ENCODE measurements at places on chromosomes 6 and 20.

DNA sequence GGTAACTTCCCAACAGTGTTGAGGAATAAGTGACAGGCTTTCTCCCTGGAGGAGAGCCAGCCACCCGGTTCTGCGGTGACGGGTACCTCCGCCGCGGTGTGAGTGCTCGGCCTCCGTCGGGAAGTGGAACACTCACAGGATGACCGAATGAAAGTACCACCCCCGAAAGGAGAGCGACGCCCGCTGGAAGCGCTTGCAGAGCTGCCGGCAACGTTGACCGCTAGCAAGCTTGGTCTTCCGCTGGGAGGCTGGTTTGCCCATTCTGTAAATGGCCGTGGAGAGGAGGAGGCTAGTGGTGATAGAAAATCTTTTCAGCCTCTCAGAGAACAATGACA lies 614 bp upstream of the TMEM242 start:
- DNase-seq: peak; percentile 79

- no peak for DNase-seq
Observed at GRCh38 chr6:102759415-102759814, 1365.9 kb downstream of the GRIK2 start.

GRCh38 chr6:129661536-129662405 lies 48.2 kb downstream of the ARHGAP18 start:
- no peak for DNase-seq

DNA sequence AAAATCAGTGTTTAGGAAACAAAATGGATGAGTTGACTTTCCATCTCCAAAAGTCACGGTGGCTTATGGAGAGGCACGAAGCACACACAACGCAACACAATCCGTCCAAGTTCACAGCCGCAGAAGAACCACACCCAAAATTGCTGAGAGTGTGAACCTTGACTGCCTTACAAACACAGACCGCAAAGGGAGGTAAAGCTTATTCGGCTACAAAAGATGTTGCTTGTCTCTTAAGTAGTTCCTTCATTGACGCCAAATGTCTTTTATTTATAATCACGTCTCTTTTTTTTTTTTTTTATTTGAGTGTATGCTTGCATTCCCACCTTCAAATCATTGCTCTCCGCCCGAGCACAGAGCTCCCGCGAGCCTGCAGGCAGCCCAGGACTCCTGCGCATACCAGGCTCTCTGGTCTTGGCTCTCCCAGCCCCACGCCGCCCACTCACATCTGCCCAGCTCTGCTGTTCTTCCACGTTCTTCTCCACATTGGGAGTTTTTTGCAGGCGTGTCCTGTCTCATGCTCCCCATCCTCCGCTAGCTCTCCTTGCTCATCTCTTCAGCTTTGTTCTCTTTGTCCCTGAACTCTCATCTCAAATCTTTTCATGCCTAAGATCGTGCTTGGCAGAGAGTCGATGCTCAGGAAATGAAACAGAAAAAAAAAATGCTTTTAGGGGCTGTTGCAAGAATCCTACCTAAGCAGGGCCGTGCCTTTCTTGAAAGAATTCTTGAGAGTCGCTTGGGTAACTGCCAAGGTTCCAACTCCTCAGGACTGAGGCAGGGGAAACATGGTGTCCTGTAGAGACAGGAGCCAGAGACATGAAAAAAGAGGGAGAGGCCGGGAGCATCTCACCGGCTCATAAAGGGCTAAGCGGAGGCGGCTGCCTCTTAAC lies 25.8 kb downstream of the LY86 start:
- DNase-seq: no peak

GRCh38 chr6:85436939-85437495 lies 12.9 kb upstream of the NT5E start:
- DNase-seq: no peak

DNA sequence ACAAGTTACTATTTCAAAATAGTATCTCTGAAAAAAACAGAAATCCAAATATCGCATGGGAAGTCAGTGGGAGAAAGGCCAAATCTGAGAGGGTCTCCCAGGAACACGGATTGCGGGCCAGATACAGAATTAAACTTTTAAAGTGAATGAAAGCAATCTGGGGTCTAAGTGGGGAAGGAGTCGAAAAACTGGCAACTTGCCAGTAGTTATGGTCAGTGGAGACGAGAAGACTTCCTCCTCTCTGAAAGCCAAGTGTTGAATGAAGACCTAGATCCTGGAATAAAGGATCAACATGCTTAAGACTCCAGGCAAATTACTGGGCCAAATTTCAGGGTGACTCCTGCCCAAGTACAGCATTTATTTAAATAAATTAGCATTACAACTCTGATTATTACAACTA lies 123.6 kb downstream of the BFSP1 start:
- DNase-seq: no peak

- DNase-seq: no peak
Observed at GRCh38 chr6:92111386-92111785, 1308.0 kb downstream of the EPHA7 start.

DNA sequence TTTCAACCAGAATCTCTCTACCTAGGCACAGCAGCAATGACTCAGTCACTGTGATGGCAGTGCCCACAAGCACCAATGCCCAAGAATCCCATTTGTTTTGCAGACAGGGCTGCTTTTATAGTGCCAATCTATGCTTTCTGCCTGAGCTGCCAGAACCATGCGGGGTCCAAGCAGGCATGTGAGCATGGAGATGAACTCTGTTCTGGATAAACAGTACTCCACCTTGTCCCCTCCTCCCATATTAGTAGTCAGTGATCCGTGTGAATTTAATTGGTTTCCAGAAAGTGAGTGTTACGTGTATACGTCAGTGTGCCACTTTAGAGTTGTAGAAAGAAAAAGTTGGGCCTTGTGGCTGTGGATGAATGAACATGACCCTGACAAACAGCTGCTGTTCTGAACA lies 79.4 kb downstream of the SASH1 start:
- DNase-seq: no peak

GRCh38 chr6:43671801-43672690 lies 15.5 kb downstream of the MRPS18A start:
- no peak for DNase-seq

GRCh38 chr6:170137176-170137891 lies 153.5 kb downstream of the DLL1 start:
- no peak for DNase-seq

GRCh38 chr6:42440027-42440426 lies 11.7 kb downstream of the TRERF1 start:
- no peak for DNase-seq

DNA sequence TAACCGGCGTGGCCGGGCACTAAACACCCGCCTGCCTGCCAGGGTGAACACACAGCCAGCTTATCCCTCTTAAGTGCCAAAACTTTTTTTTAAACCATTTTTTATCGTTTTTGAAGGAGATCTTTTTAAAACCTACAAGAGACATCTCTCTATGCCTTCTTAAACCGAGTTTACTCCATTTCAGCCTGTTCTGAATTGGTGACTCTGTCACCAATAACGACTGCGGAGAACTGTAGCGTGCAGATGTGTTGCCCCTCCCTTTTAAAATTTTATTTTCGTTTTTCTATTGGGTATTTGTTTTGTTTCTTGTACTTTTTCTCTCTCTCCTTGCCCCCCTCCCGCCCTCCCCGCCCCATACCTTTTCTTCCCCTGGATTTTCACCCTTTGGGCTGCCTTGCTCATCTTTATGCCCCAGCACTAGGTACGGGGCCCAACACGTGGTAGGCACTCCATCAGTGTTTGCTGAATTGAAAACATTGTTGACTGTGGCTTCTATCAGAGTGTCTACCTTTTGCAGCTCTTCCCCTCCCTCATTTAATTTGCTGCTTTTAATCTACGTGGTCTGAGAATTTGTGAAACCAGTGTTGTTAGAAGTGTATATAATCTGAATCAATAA lies 1.5 kb downstream of the ZCCHC3 start:
- DNase-seq: no peak

GRCh38 chr6:165245287-165245686 lies 64.1 kb downstream of the C6orf118 start:
- no peak for DNase-seq

DNA sequence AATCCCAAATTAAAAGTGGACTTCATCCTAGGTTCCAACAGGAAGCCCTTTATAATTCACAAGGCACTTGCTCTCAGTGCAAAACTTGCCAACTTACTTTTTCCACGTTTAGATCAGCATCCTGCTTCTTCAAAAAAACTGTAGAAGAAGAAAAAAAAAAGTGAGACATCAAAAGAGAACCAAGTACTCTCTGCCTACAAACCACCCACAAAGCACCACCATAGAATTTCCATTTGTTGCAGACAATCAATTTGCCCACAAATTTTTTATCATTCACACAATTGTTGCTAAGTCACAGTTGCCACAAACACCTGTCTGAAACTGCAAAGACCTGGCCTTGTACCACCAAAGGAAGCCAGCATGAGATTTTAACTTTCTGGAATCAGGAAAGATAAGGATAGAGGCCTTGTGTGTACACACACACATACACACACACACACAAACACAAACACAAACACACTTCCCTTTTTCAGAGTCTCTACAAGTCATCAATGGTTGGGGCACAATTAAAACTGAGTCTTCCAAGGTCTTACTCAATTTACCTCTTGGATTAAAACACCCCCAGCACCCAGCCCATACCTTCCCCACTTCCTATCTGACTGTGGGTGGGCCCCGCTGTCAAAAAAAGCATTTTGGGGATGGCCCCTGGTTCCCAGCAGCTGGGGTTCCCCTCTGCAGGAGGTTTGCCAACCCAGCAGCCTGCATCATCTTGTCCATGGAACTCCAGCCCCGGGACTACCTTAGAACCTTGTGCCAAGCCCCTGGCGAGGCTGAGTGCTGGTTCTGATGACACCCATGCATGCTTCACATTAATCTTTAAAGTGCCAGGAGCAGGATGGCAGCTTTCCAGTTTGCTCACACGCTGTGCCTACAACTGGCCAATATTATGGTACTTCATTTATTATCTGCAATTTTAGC lies 26.5 kb downstream of the FYN start:
- no peak for DNase-seq

DNA sequence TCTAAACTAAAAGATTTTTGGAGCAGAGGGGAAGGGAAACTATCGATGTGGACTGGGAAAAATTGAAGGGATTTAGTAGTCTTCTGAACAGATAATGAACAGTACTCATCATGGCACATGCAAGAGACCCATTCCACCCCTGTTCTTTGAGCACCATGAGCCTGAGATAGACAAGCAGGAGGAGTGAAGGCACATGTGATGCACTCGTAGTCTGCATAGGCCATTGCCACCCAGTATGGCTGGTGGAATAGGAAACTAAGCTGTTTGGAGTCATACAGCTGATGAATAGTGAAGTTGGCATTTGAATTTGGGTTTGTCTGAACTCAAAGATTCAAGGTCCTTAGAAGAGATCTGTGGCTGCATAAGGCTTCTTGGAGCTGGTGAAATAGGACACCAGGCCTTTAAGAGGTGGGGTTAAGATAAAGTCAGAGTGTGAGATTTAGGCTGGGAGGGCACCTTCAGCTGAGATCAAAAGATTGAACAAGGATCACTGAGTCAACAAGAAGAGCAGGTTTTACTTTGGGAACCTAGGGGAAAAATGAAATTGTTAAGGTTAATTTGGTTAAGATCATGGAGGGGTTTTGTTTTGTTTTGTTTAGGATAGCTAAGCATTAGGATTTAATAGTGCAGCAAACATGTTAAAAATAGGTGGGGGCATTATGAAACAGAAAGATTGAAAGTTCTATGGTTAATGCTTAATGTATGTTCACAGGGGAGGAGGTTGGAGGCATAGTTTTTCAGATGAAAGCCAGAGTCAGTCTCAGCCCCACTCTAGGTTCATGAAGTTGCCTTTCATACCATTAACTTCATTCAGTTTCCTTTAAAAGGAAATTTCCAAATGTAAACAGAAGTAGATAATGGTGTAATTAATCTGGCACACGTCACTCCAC lies 148.8 kb downstream of the ARID1B start:
- DNase-seq: no peak

- no peak for DNase-seq
Observed at GRCh38 chr20:58880441-58880840, 27.9 kb downstream of the GNAS start.

- no peak for DNase-seq
Observed at GRCh38 chr6:139550361-139550760, 175.9 kb upstream of the CITED2 start.

- DNase-seq: no peak
Observed at GRCh38 chr6:116217069-116217468, 36.8 kb downstream of the TSPYL4 start.

GRCh38 chr6:107763946-107764345 lies 60.2 kb downstream of the SCML4 start:
- DNase-seq: no peak

DNA sequence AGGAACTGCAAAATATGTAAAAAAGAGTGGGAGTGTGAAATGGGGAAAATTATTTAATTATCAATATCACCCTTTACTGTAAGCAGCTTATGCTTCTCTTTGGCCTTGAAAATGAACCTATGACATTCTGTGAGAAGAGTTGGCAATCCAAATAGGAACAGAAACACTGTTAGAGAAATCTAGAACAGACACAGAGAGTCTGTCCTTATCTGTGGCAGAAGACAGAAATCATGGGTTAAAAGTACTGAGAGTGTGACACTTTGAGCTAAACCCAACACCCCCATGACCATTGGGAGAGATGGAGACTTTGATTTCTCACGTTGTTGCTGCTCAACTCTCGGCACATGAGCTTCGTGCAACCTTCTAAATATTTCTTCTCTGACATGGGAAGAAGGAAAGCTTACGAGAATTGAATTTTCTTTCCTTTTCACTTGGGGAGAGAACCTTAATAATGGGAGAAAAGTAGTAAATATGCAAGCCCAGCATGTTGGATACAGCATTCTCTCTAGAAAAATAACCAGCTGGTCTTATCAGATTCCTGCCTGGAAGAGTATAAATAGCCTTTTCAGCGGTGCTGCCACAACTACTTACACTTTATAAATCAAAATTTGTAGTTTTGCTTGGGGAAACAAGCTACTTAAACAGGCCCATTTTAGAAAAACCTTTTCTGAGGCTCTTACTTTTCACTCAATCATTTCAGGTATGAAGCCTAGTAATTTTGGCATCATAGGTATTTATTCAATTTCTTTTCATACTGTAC lies 49.4 kb upstream of the NOX3 start:
- DNase-seq: no peak

DNA sequence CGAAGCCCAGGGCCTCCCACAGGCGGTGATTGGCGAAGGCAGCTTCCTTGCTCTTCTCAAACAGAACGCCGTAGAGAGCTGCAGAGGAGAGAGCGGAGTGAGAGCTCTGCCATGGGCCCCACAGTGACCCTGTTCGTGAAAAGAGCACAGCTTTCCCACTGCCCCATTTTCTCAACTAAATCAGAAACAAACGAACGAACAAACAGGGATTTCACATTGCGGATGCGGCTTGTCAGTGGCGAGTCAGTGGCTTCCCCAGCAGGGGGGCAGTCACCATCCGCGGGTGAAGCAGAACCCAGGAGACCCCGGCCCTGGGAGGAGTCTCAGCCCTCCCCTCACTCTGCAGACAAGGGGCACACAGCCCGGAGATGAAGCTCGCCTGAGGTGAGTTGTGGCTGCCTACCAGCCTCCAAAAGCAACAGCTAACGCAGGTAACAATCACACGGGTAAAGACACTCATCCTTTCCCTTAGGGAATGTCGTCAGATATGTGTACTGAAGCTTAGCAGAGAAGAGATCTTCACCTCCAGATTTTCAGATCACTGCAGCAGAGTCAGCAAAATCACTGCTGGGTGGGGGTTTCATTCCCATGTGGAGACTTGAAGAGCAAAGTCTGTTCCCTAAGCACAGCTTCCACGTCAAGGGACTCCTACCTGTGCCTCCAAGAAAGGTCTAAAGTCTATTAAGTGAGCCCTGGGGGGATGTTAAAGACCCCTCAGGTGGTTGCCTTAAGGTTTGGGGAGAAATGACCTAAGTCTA lies 51.2 kb upstream of the GPR31 start:
- DNase-seq: no peak

GRCh38 chr20:57708694-57709673 lies 831 bp downstream of the PMEPA1 start:
- DNase-seq: no peak

GRCh38 chr6:127456465-127456864 lies 2.7 kb downstream of the KIAA0408 start:
- no peak for DNase-seq

Data from left renal pelvis (tissue), 4 donors.